ENCODE measurements at places on chromosomes 6 and 20. TPM values are rescaled to one million over a fixed set of nuclear protein-coding genes. Genes with fewer than 3 reads are reported as not detected.

GABRR1 gene
- not detected for total RNA-seq

SYNDIG1 gene
- 2.0 TPM for total RNA-seq

C6orf15 gene
- total RNA-seq: not detected

PIM1 gene
- 10.4 TPM for total RNA-seq

GNMT gene
- 0.27 TPM for total RNA-seq

SNRPB gene
- 1,036 TPM for total RNA-seq

MYH7B gene
- total RNA-seq: not detected

ENPP4 gene
- 0.24 TPM for total RNA-seq

CYP21A2 gene
- not detected for total RNA-seq

BEND3 gene
- 3.6 TPM for total RNA-seq

HLA-C gene
- total RNA-seq: 36.3 TPM

RBPJL gene
- total RNA-seq: not detected

KIF25 gene
- not detected for total RNA-seq

TAP2 gene
- 10.9 TPM for total RNA-seq

TPX2 gene
- 115 TPM for total RNA-seq

HLA-DPA1 gene
- not detected for total RNA-seq

PRR18 gene
- 0.14 TPM for total RNA-seq

PHACTR3 gene
- total RNA-seq: not detected

BTN1A1 gene
- total RNA-seq: not detected

OR2H2 gene
- total RNA-seq: not detected

PAK5 gene
- not detected for total RNA-seq

GZF1 gene
- 11.8 TPM for total RNA-seq

CDH26 gene
- total RNA-seq: 0.54 TPM

DUSP22 gene
- 10.8 TPM for total RNA-seq

TP53TG5 gene
- not detected for total RNA-seq

CRIP3 gene
- not detected for total RNA-seq

SNAP25 gene
- total RNA-seq: 20.3 TPM

SMIM13 gene
- 12.6 TPM for total RNA-seq
